ENCODE measurements at places on chromosomes 3 and 15.
A peak's percentile ranks its signal among the peaks of the same experiment; 100 is the strongest.

GRCh38 chr15:60195611-60196010, 191.5 kb downstream of the FOXB1 start:
- no peak for DNase-seq

DNA sequence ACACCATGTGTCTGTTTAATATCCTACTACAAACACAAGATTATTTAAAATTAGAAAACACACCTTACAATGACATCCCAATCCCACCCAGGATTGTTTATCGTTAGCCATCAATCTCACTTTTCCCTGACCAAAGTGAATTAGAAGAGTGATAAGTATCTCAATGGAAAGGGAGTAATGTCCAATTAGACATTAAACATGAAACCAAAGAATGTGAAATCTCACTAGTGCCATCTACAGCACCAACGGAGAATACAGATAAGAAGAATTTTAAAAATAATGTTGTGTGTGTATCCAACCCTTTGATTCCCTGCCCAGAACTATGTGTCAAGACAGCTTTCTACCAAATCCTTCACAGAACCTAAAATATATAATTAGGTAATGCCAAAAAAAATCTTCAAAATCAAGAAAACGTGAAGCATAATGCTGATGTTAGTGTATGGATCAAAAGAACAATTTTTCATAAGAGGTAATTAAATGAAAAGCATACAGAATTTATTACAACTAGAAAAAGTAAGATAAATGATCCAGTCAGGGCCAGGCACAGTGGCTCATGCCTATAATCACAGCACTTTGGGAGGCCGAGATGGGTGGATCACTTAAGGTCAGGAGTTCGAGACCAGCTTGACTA, 64.2 kb downstream of the SCAPER start:
- DNase-seq: peak; percentile 23

DNA sequence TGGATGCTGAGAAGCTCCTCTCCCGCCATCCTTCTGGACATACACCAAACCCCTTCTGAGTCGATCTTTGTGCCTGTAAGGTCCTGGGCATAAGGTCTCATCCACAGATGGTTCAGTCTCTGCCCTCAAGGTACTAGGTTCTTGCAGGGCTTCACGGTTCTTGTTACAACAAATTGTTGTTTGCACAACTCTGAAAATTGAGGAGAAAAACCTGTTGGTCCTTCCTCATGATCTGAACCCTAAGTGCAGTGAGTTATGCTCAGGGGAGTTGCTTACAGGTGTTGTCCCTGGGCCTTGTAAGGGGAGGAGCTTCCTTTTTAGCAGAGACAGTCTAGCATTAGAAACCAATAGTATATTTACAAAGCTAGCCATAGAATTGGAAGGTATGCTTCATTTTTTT, 15.7 kb downstream of the CDCP1 start:
- DNase-seq: no peak

DNA sequence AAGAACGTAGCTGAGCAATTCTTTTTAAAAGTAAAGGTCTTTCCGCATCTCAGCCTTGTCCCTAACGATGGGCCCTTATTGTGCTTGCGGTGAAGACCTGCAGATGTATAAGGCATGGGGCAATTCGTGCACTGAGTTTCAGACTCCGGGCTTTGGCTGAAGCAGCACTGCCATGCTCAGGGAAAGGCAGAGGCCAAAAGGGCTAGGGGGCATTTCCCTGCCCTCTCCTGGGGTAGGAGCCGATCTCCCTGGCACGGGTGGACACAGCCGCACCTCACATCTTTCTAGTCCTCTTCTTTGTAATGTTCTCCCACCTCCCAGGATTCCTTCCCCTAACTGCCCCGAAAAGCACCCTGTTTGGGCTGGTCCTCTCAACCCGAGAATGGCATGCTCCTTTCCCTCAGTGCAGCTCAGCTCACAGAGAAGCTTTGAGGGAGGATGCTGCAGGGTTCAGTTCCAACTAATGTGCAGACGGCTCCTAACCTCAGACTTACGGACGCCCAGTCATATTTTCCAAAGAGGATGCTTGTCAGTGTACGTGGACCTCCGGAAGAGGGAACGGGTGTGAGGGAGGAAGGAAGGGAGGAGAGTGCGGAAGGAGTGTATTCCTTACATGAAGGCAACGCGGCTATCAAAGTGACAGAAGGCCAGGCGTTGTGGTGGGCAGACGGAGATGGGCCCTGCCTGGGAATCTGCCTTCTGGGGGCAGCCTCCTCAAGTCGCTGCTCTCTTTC, 61.2 kb downstream of the SYNM start:
- DNase-seq: no peak

DNA sequence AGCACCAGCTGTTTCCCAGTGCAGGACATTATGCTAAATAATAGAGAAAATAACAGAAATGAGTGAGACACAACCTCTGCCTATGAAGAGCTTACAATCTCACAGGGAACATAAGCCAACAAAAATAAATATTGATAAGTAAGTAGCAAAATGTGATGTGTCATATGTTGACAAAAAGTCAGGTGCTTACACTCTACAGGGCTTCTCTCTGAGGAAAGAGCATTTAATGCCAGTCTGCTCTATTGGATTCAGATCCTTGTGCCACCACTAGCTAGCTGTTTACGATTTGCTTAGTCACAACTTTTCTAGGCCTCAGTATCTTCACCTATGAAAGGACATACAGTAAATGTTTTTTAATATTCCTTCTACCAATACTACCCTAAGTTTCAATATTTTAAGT, 500.9 kb upstream of the NAALADL2 start:
- no peak for DNase-seq

GRCh38 chr15:76752549-76752948, 152.6 kb downstream of the SCAPER start:
- no peak for DNase-seq

GRCh38 chr3:37985637-37986320, 4.8 kb upstream of the VILL start:
- DNase-seq: no peak

GRCh38 chr15:31387479-31388118, 61.0 kb downstream of the KLF13 start:
- peak; percentile 48 for DNase-seq

DNA sequence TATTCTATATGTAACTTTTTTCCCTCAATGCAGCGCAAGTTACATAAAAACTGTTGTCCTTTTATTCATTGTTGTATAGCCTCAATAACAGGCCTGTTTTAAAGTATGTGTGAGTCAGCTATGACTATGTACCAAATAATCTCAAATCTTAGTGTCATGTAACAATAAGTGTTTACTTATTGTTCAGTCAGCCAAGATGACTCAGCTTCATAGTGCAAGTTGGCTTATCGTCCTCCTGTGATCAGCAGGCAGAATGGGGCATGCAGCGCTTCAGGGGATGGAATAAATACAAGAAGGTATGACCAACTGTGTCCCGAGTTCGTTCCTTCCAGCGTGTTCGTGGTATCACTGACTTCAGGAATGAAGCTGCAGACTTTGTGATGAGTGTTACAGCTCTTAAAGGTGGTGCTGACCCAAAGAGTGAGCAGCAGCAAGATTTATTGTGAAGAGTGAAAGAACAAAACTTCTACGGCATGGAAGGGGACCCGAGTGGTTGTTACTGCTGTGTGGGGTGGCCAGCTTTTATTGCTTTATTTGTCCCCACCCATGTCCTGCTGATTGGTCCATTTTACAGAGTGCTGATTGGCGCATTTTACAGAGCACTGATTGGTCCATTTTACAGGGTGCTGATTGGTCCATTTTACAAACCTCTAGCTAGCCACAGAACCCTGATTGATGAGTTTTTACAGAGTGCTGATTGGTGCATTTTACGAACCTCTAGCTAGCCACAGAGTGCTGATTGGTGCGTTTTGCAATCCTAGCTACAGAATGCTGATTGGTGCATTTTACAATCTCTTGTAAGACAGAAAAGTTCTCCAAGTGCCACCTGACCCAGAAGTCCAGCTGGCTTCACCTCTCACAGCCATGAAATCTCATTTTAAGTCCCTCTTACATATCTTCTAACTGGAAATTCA, 1016.0 kb downstream of the MCTP2 start:
- DNase-seq: peak; percentile 76

GRCh38 chr15:81189583-81190283, 6.9 kb upstream of the IL16 start:
- peak; percentile 93 for DNase-seq

DNA sequence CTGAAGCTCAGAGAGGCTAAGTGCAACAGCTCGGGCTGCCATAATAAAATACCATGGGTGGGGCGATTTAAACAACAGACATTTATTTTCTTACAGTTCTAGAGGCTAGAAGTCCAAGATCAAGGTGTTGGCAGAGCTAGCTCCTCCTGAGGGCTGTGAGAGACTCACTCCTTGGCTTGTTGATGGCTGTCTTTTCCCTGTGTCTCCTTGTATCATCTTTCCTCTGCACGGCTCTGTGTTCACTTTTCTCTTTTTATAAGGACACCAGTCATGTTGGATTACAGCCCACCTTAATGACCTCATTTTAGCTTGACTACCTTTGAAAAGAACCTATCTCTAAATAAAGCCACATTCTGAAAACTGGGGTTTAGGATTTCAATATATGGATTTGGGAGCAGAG, 129.7 kb downstream of the RPL22L1 start:
- DNase-seq: no peak

- DNase-seq: no peak
These were observed 37.8 kb downstream of the FAN1 start for GRCh38 chr15:30941520-30941919.

GRCh38 chr15:58931987-58932588, 1.4 kb downstream of the SLTM start:
- DNase-seq: no peak

DNA sequence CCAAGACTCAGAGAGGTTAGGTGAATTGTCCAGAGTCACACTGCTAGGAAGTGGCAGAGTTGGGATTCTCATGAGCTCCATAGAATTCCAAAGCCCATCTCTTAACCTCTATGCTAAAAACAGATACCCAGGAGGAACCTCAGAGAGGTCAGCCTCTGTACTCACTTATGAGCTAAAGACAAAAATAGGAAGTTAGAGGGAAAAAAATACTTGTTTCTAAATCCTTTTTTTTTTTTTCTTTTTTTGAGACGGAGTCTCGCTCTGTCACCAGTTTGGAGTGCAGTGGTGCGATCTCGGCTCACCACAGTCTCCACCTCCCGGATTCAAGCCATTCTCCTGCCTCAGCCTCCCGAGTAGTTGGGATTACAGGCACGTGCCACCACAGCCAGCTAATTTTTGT, 31.4 kb downstream of the FSD2 start:
- no peak for DNase-seq

GRCh38 chr3:153273217-153273616, 111.2 kb downstream of the RAP2B start:
- no peak for DNase-seq

DNA sequence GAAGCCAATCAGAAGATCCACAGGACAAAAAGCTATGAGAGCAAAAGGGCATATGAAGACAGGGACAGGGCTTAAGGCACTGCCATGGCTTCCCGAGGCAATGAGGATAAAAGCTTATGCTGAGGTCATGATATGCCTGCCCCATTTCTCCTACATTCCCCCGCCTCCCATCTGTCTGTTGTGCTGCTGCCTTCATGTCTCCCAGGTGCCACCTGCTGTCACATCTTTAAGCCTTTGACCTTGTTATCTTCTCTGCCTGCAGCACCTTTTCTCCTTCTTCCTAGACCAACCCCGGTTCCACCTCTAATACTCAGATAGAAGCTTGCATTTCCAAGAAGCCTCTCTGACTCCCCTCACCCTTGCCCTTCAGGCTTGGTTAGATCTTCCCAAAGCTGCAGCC, 213.8 kb downstream of the ARRDC4 start:
- no peak for DNase-seq

- DNase-seq: no peak
These were observed 43.8 kb downstream of the SPATA16 start for GRCh38 chr3:173096994-173097785.

GRCh38 chr3:197026481-197026866, 3.1 kb downstream of the MELTF start:
- no peak for DNase-seq

GRCh38 chr15:40098489-40099261, 10.0 kb downstream of the BMF start:
- peak; percentile 74 for DNase-seq

DNA sequence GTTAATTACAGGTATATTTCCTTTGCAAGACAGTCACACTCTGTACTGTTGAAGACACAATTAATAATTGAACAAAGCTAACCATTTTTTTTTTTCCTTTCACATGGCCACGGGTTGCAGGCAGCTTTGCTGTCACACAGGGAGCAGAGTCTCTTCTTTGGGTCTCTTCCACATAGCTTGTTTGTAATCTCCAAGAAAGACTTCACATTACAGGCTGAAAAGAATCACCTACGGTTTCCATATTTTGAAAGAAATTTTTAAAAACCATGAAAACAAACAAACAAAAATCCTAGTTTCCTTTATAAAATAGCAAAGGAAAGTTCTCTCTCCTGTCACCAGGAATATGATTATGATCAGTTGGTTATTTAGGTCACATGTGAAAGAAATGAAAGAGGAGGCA, 392.6 kb downstream of the GAP43 start:
- no peak for DNase-seq

DNA sequence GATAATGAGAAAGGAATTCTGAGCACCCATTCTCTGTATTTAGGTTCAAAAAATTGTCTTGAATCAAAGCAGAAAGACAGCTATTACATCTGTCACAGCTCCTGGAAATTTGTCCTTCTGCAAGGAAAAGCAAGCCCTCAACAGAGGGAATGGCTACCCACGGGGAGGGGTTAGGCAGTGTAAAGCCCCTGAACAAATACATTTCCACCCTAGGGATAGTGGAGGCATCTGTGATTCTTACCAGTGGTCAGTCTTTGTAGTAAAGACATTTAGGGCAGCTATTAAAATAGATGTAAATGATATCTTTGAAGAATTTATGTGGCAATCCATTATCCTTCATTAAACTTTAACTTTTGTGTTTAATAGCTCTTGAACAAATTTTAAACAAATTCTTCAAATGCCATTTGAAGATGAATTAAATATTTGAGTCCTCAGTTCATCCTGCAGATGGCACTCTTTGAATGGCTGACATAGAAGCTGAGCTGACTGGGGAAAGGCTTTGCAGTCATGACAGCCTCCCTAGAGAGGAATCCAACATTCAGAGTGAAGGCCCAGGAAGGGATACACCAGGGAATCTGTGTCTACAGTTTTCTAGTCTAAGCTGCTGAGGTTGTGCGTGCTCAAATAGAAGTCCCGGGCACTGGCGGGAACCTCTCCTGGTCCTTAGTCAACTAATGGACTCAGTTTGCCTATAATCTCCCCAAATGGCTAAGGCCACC, 359.7 kb upstream of the ROPN1 start:
- peak; percentile 49 for DNase-seq

All from GM04504 (cell line).